NAMALWA (cell line): ENCODE measurements at places on chromosomes 3 and 15.

GRCh38 chr3:72820415-72820814 lies 27.8 kb downstream of the SHQ1 start:
- no peak for DNase-seq

DNA sequence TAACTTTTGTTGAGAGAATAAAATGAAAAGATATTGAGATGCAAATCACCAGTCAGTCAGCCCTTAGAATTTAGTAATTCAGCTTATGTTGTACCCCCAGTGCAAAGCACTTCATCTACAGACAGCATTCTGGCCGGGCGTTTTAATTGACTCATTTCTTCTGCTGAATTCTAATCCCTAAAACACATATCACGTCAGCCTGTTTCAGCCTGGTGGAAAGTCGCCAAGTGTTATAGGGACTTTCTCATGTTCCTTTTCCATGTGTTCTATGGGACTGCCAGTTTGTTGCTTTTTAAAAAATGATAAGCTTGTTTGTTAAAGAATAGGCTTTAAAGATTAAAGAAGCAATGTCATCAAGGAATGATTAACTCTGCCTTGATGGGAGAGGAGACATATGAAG lies 169.7 kb upstream of the BFSP2 start:
- no peak for DNase-seq

DNA sequence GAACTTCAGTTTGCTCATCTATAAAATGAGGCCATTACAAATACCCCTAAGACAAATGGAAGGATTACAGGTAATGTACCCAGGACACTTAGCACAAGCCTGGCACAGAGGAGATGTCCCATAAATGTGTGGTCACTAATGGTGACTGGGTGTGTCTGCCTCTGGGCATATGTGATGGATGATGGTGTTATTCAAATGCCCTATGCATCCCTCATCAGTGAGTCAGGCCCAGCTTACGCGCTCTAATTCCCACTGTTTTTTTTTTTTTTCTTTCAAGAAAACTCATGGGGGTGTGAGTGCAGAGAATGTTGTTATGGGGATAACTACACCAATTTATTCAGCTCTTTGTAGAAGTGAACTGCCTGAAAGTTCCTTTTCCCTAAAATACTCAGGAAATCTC lies 23.6 kb upstream of the KIF23 start:
- no peak for DNase-seq

GRCh38 chr3:152909180-152909883 lies 74.4 kb downstream of the P2RY1 start:
- peak; percentile 10 for DNase-seq

- no peak for DNase-seq
Measured at GRCh38 chr3:36418296-36418695, 38.0 kb downstream of the STAC start.

- no peak for DNase-seq
Measured at GRCh38 chr3:178504128-178504527, 32.1 kb upstream of the KCNMB2 start.

- DNase-seq: no peak
Measured at GRCh38 chr15:78148392-78149067, 632 bp upstream of the IDH3A start.

- DNase-seq: no peak
Measured at GRCh38 chr15:69076756-69077155, 62.3 kb downstream of the NOX5 start.

DNA sequence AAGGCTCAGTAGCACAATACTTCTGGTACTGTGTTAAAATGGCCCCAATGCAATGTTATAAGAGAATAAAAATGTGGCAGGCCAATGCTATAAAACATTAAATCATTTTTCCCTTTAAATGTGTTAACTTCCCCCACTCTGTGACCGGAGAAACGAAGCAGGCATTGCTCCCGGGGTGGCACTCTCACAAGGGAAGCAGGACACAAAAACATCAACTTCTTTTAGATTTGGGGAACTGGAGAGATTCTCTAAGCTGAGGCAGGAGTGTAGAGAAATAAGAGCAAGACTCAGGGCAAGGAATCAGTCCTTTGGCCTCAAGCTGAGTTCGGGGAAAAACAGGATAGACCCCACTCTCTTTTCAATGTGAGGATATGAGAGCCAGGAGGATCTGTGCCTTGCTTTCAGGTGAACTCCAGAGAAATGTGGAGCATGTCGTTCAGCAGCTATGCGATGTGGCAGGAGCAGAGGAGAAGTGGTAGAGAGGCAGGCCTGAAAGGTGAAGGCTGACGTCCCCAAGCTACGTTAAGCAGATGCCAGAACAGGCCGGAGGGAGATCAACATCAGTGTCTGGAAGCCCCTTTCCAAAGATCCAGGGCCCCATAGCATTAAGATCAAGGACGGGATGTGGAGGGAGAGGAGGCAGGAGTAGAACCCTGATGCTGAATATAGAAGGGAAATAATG lies 160.2 kb downstream of the PLD1 start:
- DNase-seq: no peak

- DNase-seq: peak; percentile 7
Measured at GRCh38 chr3:58116161-58116955, 94.4 kb downstream of the DNASE1L3 start.

DNA sequence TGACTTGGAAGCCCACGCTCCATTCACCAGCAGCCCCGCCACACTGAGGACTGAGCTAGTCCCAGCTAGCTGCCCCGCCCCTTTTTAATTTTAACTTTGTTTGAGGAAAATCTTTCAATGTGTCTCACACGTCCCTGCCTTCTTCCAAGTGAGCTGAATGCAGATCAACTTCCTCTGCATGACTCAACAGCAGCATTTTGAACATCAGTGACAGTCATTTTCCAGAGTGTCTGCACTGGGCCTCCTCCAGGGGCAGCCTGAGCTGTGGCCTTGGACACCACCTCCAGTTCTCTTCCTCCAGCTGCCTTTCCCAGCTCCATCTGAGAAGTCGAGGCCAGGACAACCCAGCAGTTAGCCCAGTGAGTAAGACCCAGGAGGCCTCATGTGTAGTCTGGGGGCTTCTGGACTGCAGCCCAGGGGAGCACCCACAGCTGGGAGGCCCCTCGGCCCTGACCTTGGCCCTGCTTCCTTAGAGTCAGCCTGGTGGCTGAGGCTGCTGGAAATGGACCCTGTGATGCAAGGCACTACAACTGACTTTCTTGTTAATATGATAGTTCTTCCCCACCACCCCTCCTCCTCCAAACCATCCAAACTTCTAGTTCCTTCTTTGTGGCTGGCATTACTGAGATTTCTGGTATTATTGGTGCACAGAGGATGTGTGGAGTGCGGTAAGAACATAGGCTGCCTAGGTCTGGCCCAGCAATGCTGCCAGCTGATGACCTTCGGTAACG lies 21.4 kb upstream of the ESYT3 start:
- DNase-seq: no peak

- DNase-seq: no peak
Measured at GRCh38 chr15:77333166-77333565, 86.7 kb downstream of the PEAK1 start.

- DNase-seq: no peak
Measured at GRCh38 chr3:34367521-34367920, 569.1 kb downstream of the PDCD6IP start.

DNA sequence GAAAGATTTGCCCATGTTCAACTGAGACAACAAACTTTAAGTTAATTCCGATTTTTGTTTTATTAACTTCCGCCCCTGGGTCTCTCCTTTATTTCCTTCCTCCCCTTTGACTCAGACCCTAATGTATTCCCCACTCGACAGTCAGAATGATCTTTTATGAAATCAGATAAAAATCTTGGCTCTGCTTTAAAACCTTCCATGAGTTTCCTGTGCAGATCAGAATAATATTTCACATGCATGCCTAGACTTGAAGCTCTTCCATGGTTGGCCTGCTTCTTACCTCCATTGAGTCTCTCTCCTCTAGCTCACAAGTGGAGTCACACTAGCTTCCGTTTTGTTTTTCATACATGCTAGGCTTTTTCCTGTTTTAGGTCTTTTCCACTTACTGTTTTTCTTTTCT lies 116.8 kb upstream of the SPATA16 start:
- no peak for DNase-seq

GRCh38 chr3:16794257-16794656 lies 90.5 kb upstream of the PLCL2 start:
- no peak for DNase-seq

- peak; percentile 64 for DNase-seq
Measured at GRCh38 chr3:88203642-88204055, 53.9 kb downstream of the C3orf38 start.

DNA sequence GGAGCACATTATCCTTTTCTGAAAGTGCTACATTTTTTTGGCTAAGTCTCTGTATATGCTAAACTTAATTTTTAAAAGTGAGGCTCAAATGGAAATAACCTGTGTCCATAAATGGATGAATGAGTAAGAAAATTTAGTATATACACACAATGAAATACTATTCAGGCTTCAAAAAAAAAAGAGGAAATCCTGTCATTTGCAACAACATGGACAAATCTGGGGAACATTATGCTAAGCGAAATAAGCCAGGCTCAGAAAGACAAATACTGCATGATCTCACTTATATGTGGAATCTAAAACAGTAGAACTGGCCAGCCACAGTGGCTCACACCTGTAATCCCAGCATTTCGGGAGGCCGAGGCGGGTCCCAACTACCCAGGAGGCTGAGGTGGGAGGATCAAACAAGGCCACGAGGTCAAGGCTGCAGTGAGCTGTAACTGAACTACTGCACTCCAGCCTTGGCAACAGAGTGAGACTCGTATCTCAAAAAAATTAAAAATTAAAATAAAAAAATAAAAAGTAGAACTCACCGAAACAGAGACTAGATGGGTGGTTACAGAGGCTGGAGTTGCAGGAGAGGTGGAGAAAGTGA lies 25.8 kb downstream of the CCDC12 start:
- DNase-seq: no peak

GRCh38 chr3:48402281-48402732 lies 27.6 kb downstream of the PLXNB1 start:
- no peak for DNase-seq

- DNase-seq: no peak
Measured at GRCh38 chr15:77596821-77597803, 35.6 kb downstream of the LINGO1 start.

DNA sequence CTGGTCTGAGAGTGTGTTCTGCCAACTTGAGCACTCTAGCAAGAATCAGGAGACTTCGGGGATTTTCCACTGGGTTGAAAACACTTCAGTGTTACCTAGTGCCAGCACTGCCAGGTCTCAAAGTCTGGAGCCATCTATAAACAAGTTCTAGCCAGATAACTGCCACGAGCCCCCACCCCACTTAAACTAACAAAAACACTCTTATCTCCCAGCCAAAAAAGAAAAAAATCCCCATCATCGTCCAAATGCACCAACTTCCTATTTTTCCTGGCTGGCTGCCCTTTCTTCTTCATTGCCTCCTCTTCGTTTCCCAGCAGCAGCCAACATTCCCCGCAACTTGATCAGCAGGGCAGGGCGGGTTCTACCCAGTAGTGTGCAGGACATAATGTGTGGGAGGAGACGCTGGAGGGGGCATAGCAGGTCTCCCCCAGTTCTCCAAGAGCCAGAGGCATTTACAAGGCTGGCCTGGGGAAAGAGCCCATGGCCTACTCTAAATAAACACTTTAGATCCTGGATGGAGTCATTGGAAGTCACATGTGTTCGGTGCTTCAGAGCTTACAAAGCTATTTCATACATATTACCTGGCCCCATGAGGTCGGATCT lies 29.5 kb downstream of the C2CD4B start:
- DNase-seq: no peak
